ENCODE measurements at places on chromosomes 13 and 19.

GRCh38 chr13:49046519-49046918 is 70.8 kb downstream of the FNDC3A start:
- no peak for DNase-seq

DNA sequence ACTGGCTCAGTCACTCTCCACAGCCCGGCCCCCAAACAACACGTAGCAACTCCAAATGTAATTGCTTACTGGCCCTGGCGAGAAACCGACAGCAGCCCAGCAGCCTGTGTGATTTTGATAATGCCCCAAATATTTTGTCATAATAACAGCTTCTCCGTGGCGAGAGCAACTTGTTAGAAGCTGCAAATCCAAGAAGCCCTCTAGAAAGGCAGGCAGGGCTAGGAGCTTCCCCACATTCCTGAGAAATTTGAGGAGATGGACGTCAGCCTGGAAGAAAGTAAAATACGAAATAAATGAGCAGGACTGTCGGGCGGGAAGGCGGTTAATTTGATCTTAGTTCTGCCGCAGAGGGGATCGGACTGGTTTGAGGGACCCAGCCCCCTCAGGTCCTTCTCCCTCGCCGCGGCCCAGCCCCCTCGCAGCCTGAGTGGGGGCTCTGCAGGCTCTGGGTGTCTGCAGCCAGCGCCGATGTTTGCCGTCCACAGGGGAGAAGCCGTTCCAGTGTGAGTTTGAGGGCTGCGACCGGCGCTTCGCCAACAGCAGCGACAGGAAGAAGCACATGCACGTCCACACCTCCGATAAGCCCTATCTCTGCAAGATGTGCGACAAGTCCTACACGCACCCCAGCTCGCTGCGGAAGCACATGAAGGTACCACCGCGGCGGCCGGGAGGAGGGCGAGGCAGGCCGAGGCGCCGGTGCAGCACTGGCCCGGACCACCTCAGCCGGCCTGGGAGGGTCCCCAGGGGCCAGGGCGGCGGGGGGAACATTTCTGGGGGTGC is 3.1 kb downstream of the ZIC2 start:
- no peak for DNase-seq

DNA sequence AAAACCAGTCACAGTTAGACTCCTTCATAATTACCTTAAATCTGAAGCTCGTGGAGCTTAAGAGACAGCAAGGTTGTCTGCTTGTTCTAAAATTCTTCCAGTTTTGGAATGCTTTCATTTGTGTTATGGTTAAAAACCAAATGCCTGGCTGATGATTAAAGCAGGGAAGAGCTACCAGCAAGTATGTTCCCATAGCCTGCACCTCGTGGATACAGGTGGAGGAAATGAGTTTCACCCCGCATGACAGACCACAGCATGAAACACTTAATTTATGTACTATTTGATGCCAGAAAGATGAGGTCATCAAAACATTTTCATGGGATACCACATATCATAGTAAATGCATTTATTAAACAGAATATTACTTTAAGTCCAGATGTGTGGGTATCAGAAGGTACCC is 416 bp upstream of the DOCK9 start:
- DNase-seq: no peak

GRCh38 chr13:99033814-99034213 is 56.0 kb upstream of the DOCK9 start:
- DNase-seq: no peak

GRCh38 chr13:20546556-20546955 is 20.4 kb upstream of the IFT88 start:
- DNase-seq: no peak

- DNase-seq: no peak
Observed at GRCh38 chr13:112997188-112998130, 28.4 kb downstream of the MCF2L start.

DNA sequence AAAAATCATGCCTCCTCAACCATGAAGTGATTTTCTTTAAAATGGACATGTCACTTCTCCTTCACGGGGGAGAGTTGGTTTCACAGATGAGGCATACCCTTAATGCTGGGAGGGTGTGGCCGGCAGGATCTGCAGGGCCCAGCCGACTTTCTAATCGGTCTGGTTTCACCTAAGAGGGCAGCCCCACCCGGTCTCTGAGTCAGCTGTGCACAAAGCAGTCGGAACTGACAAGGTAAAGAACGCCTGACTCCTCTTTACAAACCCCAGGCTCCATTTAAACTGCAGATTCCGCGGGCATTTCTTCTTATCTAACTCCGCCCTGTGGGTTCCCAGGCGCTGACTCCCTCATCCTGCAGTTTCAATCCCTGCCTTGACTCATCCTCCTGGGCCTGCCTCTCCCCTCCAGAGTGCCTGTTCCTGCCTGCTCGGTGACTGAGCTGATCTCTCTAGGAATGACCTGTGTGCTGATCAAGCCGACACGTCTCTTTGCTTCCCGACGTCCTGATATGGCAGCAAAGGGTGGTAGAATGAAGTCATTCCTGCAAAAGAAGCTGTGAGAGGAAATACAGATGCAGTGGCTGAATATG is 63.4 kb downstream of the EFNB2 start:
- DNase-seq: no peak

DNA sequence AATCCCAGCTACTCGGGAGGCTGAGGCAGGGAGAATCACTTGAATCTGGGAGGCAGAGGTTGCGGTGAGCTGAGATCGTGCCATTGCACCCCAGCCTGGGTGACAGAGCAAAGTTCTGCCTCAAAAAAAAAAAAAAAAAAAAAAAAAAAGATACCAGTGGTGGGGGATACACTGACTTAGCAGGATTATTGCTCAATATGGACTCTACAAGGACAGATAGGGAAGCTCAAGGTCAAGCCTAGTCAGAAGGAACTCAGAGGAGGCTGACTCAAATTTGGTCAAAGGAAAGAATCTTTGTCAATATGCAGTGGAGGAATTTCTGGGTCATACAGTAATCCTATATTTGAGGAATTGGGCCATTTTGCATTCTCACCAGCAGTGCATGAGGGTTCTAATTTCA is 6.7 kb upstream of the DIAPH3 start:
- DNase-seq: no peak

DNA sequence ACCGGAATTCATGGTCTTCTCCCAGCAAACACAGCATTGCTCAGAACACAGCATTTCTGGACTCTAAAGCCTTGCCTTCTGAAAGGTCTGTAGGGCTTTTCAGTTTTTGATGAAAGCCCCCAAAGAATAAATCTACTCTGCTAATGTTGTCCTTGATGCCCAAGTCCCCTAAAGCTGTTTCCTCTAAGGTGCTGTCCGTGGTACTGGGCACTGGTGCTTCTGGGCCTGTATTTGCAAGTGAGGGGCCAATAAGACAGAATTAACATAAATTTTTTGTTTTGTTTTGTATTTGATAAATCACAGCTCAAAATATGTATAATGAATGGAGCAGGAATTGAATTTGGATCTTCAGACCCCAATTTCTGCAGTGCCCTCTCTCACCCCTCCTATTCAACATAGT is 12.1 kb upstream of the LGALS13 start:
- no peak for DNase-seq

DNA sequence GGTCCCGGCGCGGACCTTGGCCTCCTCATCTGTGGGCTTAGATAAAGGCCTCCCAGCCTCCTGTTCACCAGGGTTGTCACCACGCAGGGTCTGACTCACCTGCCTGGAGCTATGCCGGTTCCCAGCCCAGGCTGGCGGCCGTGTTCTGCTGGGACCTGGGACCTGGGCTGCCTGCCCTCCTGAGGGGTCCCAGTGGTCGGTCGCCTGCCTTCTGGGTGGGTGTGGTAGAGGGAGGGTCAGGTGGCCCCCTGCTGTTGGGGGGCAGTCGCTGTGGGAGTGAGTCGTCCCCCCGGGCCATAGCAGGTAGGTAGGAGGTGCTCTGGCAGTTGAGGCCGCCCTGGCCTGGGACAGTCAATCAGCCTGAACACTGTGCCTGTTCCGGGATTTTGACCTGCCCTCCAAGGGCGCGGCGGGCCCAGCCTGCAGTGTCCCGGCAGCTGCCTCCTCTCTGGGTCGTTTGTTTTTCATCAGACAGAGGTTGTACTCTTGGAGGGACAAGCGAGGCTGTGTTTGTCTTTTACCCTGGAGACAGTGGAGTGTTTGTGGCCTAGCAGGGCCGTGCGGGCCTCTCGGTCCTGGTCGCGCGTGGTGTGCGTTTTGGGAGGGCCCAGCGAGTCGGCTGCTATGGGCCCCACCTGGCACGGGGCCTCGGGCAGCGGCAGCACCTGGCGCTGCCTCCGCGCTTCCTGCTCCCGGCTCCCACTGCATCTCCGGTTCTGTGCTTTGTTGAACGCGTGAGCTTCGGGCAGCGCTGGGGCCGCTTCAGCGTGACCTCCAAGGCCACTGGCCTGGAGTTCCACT is 2.6 kb downstream of the ADAT3 start:
- no peak for DNase-seq

DNA sequence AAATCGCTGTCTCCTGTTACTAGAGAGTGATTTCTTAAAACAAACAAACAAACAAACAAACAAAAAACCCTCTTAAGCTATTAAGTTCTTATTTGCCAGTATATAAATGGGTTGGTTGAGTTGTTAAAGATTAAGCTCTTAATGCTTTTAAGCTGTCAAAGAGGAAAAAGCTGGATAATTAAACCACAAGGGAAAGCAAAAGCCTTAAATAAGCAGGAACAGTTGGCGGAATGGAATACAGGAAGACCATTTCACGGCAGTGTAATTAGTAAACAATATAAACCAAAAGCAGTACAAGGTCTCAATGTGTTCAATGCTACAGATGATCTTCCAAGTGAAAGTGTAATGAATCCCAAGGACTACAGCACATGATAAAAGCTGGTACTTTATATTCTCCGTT is 32.2 kb upstream of the GGACT start:
- no peak for DNase-seq

DNA sequence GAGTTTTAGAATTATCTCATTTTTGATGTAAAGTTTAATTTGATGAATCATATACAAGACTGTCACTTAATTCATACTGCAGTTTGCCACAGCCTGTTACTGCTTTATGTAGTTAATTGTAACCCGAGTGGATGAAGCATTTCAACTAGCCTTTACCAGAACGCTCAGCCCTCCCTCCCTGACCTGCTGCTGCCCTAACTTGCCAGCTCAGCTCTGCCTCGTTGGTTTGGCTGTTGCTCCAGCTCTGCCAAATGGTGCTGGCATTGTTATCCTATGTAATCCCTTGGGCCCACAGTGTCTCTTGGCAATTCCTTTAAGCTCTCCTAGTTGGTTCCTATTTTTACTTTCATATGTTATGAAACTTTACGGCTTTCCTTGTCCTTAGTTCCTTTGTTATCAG is 113.3 kb downstream of the LMO7 start:
- no peak for DNase-seq

DNA sequence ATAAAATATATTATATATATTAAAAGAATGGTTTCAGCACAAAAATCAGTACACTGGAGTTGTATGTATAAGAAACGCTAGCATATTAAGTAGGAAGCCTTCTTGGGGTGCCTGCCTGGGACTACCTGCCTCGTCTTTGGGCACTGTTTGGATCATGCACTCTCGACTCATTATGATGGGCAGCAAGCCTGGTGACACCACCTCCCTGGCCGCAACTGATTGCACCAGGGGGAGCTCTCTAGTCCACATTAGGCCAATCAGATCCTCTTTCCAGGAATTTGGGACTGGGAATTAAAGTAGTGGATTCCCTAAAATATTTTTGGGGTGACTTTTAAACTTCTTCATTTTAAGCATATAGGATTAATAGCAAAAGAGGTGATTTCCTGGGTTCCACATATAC is 56.0 kb upstream of the RGCC start:
- no peak for DNase-seq

GRCh38 chr13:98892821-98893220 is 85.0 kb downstream of the DOCK9 start:
- no peak for DNase-seq

- DNase-seq: no peak
Observed at GRCh38 chr13:22469452-22469851, 711.3 kb upstream of the SGCG start.

DNA sequence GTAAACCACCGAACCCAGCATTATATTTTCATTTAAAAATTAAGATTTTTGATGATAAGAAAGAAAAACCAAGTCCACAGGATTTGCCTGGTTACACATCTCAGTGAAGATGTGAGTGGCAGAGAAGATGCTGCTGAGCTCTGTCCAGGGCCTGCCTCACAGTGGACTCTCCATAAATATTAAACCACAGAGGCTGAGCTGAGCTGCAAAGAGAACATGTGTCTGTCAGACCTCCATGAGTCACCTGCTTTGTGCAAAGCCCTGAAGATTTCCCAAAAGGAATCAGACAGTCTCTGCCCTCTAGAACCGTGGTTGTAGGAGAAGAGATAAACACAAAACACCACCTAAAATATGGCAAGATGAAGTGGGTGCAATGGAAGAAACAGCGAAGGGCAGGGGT is 127.2 kb upstream of the TSC22D1 start:
- DNase-seq: no peak

- DNase-seq: no peak
Observed at GRCh38 chr13:97001636-97002035, 7.4 kb upstream of the OXGR1 start.

DNA sequence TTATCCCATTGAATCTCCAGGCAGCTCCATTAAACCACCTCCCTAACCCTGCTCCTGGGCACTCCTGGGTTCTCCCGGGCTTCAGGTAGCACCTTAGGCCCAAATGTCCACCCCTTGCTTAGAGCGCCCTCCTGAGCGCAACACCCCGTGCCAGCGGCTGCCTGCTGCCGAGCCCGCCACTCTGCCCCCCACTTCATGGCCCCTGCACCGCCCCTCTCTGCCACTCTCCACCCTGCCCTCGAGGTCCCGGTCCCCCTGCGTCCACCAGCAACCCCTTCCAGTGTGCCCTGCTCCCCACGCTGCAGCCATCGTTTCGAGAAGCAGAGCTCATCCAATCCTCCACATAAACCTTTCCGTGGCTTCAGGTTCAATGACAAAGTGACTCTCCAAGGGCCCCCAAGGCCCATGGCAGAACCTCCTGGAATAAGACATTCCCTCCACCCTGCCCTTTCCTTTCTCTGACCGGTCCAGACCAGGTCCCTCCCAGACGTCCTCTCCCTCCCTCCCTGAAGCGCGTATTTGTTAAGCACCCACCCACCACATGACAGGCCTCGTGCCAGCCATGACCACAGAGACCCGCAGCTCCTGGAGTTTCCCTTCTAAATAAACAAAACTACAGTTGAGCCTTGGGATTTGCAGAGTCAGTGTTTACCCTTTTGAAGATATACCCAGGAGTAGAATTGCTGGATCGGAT is 66.6 kb downstream of the ARHGEF18 start:
- DNase-seq: no peak

GRCh38 chr19:48466561-48467325 is 2.4 kb upstream of the CYTH2 start:
- DNase-seq: no peak

- no peak for DNase-seq
Observed at GRCh38 chr13:46317120-46317519, 69.9 kb downstream of the RUBCNL start.

GRCh38 chr13:76016799-76017400 is 380.8 kb downstream of the LMO7 start:
- DNase-seq: no peak

DNA sequence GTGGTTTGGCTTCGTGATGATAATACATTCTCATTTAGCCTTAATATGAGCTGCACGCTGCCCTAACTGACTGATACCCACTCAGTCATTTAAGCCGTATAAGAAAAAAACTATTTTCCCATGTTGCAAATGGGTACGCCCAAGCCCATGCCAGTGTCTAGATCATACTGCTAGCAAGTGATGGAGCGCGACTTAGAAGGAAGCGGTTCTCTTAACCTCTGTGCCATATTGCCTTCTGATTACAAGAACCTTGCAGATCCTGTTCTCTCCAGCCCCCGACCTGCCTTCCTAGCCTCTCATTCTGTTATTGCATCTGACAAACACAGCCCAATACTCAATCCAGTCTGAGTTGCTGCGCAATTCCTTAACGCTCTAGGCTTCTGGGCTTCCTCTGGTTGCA is 603 bp downstream of the GPALPP1 start:
- DNase-seq: no peak

GRCh38 chr13:97109256-97109655 is 112.9 kb upstream of the MBNL2 start:
- DNase-seq: no peak

All from forelimb muscle (tissue), 1 donor.